Ecto neural progenitor cell (in vitro differentiated cells): ENCODE measurements at places on chromosomes 7 and 10.

GRCh38 chr10:124616040-124616835 is 127.9 kb downstream of the FAM53B start:
- no peak for DNase-seq

- DNase-seq = no peak
These were observed 6.5 kb upstream of the KIAA1549 start for GRCh38 chr7:138987686-138988085.

DNA sequence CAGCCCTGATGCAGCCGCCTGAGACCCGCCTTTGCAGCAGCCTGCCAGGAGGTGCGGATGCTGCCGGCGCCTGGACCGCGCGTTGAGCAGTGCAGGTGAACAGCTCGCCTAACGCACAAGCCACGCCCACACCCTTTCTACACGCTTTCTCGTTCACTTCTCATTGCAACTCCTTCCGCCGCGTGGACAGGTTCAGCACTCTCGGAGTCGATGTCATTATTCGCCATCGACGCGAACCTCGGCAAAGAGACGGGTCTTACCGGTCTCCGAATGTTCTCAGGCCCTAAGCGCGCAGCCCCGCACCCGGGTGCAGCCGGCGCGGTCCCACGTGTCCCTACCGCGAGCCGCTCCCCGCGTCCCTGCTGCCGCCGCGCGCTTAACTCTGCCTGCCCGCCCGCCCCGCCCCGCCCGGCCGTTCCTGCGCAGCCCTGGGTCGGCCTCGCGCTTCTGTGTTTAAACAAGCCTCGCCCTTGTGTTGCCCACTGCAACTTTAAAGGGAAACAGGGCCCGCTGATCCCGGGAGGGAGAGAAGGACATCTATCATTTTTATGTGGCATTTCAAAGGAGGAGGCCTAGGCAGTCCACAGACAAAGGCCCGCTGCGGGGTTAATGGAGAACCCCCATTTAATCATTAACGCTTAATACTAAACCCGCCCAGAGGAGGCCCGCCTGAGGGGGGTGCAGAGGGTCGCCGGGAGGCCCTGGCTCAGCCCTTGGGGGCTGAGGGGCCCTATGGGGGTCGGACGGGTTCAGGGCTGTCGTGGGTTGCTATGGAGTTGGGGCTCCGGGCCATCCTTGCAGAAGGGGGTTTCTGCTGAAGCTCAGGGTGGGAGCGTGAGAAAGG is 128.5 kb downstream of the WDR11 start:
- peak; percentile 70 for DNase-seq

DNA sequence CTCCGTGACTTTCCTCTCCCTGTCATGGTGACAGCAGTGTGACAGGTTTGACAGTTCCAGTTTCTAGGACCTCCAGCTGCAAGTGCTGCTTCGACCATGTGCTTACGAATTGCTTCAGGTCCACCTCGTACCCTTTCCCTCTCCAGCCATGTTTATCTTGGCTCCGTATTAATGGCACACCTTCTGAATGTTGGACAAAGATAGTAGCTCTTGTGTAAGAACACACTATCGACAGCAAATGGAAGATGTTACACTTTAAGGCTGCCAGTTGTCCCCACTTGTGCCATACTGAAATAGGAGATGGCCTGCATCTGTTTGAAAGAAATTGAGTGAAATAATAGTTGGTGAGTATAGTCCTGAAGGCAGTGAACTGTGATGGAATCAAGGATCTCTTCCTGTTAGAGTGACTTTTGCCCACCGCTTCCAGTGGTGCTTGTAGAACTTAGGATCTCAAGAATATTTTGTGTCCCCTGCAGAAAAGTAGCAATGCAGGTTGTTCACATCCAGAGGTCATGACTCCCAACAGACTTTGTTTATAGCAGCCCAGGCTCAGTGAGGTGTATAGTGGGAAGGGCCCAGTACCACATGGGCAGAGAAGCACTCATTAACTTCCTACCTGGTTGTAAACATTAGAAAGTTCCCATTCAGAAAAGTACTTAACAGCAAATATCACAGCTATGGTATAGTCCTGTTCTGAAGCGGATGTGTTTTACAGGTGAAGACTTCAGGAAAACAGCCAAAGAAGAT is 629.7 kb upstream of the GALNT17 start:
- no peak for DNase-seq

DNA sequence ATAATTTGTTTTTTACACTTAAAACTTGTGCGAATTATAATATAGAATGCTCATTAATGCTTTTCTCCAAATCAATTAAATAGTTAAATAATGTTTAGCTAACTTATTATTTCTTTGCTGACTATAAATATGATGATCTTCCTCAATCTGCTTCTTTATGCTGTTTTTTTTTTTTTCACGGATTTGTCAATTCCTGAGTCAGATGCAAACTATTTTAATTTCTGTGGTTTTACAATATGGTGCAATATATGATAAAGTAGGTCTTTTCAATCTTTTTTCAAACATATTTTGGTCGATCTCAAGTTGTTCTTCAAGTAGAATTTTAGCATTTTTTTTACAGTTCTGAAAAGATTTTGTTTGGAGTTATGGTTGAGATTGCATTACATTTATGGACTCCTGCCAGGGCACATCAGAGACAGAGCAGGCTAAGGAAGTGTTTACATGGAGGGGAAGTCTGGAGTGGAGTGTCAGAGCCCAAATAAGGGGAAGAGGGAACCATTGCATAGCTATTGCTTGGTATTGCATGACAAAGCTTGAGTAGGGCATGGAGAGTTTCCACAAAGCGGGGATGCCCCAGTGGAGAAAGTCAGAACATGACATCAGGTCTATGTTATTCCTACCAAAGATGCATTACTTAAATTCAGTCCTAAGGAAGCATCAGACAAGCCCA is 204.4 kb downstream of the OTUD1 start:
- no peak for DNase-seq

- DNase-seq = no peak
These were observed 15.7 kb upstream of the ARMC3 start for GRCh38 chr10:22911889-22912762.

- DNase-seq = no peak
These were observed 1119.8 kb upstream of the LRRTM3 start for GRCh38 chr10:65805993-65806392.

- no peak for DNase-seq
These were observed 56.3 kb downstream of the PLPP4 start for GRCh38 chr10:120513307-120513796.

DNA sequence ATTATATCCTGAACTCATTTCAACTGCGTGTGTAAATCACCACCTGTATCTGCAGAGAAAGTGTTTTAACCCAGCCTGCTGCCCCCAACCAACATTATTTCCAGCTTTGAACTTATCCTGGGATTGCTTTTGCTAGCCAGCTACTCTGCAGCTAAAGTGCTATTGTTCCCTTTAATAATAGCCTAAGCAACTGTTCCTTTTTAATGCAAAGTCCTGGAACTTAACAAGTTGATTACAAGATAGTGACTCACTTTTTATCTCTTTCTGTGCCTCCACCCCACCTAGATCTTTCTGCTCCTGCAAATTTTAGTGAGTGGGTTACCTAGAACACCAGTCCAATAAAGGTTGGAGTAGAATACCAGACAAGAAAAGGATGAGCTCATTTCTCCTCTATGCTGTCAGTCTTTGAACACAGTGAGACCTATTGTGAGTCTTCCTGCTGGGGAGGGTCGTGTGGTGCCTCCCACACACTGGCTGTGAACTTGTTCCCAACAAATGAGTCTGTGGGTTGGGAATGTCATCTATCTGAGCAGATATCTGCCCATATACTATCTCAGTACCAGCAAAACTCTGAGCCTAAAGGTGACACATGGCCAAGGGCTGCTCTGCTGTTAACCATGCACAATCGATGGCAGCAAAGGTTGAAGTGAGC is 137.7 kb downstream of the FAM204A start:
- DNase-seq = no peak

DNA sequence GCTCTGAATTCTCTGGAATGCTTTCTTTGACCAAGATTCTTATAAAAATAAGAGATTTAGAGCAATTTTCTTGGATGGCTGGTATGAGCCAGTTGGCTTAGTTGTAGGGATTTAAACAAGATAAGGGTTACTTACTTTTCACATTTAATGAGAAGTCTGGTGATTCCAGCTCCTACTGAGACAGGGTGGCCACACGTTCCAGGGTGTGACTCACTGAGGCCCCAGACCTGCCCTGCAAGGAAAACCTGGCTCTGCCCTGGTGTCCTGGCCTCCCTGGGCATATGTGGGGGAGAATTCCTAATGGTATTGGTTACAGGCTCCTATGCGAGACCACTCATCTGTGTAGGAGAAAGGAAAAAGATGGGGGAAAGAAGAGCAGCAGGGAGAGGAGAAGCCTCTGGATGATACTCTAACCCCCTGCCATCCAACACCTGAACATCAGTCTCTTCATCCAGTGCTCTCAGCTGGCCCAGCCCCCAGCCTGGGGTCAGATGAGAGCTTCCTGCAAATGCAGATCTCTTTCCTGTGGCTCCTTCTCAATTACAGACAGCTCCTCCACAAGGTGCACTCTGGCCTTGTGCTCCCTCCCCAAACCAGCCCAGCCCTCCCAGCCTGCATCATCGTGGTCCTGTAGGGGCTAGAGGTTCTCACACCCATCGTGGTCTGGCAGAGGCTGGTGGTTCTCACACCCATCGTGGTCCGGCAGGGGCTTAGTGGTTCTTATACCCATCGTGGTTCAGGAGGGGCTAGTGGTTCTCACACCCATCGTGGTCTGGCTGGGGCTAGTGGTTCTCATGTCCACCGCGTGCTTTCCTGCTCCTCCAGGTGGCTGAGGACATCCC is 139.9 kb downstream of the EGFR start:
- no peak for DNase-seq

GRCh38 chr7:43700646-43701499 is 28.4 kb downstream of the COA1 start:
- no peak for DNase-seq

DNA sequence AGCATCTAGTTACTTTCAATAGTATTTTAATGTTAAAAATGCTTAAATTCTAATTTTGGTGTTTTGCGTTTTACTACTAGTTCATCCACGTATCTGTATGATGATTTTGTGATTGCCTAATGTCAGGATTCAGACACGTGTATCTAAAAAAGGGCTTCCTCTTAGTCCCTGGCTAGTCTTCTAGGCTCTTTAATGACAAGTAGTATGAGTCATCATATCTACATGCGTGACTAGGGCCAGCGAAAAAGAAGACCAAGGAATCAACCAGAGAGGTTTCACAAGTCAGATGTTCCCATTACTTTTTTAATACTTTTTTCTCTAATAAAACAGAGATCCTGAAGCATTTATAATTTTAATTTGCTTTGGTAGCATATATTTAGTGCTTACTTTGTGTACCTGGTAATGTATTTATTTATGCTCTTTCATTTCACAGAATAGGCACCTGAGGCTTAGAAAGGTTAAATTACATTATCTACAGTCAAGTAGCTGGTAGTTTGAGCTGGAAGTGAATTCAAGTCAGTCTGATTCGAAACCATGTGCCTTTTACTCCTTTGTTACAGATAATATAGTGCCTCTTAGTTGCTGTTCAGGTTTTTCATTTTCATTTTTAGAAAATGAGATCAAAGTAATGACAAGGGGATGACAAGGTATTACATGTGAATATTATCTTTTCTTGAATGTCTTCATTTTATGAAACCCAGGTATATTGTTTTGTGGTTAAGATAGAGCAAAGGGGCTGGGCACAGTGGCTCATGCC is 140.3 kb downstream of the FOXP2 start:
- DNase-seq = no peak

DNA sequence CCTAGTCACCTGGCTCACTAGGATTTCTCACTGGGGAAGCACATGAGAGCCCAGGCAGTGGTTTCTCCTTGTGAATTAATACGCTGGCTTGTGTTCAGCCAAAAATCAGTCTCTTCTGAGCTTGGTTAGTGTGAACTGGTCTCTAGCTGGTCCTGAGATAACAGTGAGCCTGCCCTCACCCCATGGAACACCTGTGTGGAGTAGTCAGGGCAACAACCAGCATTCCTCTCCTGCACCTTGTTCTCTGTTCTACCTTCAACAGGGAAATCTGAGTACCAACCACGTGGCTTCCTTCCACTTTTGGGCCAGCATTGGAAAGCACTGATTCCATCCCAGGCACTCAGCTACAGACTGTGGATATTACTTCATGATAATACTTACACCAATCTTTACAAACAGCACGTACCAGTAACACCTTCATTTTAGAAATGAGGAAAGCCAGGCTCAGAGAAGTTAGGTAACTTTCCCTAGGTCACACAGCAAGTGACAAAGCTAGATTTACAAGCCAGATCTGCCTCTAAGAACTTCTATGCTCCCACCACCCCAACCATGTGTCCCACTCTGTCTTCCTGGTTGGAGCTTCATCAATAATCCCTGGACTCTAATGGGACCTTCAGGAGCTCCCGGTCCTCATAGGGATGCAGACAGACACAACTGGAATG is 106.6 kb downstream of the GRID1 start:
- DNase-seq = peak; percentile 19

- DNase-seq = peak; percentile 90
These were observed 149.6 kb downstream of the C10orf105 start for GRCh38 chr10:71569775-71570588.

GRCh38 chr10:34956756-34957155 is 133.4 kb downstream of the CUL2 start:
- DNase-seq = no peak

DNA sequence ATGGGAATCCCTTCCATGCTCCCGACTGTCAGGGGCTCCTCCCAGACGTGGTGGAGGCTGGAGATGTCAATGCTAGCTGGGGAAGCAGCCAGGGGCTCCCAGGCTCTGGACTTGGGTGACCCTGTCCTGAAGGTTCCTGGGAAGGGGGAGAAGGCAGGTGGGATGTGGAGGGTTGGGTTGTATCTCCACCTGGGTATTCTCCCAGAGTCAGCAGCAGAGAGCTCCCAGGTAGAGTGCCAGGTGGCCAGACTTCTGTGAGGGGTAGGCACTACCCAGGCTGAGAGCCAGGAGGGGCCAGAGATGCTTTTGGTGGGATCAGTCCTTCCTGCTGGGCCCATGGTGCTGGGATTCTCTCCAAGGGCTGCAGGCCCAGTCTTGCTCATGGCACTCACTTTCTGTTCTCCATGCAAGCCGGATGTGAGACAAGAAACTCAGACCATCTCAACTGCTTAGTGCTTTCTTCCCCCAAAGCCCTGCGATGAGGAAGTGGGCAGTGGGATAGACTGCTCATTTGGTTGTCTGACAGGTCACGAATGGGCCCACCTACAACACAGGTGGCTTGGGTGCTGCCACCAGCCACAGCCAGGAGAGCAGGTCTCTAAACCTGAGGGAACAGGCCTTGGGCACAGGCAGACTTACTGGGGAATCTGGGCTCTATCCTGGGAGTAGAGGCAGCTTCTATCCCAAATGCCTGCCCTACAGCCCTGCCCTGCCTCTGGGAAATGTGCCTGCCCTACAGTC is 52.5 kb upstream of the CAMK2B start:
- no peak for DNase-seq

DNA sequence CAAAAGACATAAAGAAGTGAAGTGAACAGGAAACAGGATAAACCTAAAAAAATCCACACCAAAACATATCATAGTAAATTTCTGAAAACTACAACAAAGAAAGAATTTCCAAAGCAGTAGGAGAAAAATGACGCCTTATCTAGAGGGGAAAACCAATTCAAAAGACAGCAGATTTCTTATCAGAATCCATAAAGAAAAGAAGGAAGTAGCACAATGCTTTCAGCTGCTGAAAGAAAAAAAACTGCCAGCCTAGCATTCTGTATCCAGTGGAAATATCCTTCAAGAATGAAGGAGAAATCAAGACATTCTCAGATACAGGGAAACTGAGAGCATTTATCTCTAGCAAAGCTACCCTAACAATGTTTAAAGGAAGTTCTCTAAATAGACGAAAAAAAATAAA is 37.8 kb downstream of the PDLIM1 start:
- no peak for DNase-seq

- no peak for DNase-seq
These were observed 7.9 kb upstream of the RASSF4 start for GRCh38 chr10:44951576-44952226.
